ENCODE measurements at places on chromosomes 4 and X.

- peak; percentile 49 for DNase-seq
Observed at GRCh38 chrX:76279007-76279406, 106.1 kb downstream of the PBDC1 start.

- DNase-seq: no peak
Observed at GRCh38 chrX:30851449-30851848, 37.6 kb downstream of the TAB3 start.

DNA sequence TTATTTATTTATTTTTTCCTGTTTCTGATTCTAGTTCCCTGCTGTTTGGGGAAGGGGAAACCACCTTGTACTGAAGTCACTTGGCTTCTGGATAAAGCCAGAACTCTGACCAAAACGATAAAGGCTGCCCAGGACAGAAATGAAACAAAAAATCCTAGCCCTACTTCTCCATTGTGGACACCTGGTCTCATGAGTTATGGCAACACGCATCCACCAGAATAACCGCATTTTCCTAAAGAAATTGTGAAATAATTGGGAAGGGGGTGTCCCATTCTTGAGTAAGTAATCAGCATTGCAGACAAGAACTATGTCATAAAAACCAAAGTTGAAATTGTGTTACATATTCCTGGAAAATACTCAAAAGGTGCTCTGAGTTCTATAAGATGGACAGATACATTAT, 42.1 kb downstream of the SLC9A7 start:
- DNase-seq: no peak

GRCh38 chrX:125096870-125097269, 222.8 kb upstream of the TEX13C start:
- DNase-seq: no peak

- DNase-seq: peak; percentile 77
Observed at GRCh38 chrX:111098874-111099273, 2.9 kb downstream of the PAK3 start.

DNA sequence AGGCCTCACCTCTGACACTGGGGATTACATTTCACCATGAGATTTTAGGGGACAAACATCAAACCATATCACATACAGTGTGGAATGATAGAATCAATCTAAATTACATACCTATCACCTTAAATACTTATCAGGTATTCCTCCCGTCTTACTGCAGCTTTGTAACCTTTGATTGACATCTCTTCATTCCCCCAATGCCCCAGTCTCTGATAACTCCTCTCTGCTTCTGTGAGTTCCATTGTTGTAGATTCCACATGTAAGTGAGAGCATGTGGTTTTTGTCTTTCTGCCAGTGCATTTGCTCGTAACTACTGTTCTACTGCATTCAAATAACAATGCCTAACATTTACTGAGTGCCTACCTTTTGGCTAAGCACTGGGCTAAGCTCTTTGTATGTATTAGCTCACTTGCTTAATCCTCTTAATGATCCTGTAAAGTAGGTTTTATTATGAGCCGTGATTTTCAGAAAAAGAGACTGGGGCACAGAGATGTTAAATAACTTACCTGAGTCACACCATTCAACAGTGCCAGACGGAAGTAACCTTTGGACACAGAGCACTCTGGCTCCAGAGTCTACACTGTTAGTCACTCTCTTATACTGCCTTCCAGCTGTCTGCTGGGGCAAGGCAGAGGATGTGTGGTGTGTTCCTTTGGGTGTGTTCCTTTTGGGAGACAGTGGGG, 63.7 kb upstream of the ESX1 start:
- DNase-seq: no peak

GRCh38 chrX:137848266-137848905, 282.5 kb downstream of the ZIC3 start:
- DNase-seq: no peak

DNA sequence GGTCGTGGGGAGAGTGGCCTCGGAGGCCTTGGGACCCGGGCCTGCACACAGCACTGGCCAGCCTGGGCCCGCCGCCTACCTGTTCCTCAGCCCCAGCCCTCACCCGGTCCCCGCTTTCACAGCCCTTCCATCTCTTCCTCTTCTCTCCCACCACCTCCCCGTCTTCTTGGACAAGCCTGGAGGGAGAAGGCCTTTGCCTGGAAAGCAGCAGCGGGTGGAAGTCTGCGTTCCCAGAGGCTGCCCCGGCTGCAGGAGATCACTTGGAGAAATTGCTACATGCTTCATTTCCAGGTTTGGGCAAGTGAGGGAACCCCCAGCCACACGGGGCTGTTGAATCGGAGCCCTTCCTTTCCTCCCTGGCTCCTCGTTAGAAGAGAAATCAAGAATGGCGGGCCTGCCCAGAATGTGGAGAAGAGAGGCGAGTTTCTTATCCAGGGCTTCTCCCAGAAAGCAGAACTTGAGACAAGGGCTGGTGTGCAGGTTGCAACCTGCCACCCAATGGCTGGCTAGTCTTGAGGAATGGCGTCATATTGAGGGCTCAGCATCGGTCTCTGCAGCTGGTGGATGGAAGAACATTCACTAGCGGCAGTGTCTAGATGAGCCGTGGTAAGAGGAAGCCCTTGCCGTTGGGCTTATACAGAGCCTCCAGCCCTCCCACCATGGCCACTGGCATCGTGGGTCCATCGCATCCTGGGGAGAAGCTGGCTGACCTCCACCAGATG, 1.2 kb upstream of the PDZD4 start:
- no peak for DNase-seq

GRCh38 chr4:140150886-140151698, 2.9 kb downstream of the MAML3 start:
- DNase-seq: peak; percentile 73

- DNase-seq: no peak
Observed at GRCh38 chr4:40718586-40718985, 31.2 kb upstream of the NSUN7 start.

DNA sequence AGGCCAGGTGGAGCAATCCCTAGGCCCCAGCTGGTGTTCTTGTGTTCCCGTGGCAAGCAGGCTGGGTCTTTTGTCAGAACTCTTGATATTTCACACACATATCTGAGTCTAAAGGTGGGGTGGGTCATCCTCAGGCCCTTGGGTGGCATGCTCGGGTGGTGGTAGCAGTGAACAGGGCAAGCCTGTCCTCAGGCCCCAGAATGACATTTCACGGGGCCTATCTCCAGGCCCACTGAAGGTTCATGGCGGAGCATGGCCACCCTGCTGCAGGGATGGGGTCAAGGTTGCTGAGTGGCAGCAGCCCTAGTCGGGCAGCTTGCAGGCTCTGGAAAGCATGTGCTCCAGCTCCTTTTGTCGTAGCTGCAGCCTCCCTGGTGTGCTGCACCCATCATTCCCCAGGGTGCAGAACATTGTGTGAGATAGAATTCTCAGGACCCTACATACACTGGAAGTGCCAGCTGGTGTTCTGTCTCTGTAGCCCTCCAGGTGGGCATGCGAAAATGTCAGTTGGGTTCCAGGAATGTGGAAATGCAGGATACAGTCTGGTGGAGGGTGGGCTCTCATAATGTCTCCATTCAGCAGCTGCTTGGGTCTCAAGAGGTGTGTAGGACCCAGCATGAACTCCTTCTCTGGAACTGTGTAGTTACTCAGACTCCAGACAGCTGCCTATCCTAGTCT, 1571.8 kb downstream of the STIM2 start:
- DNase-seq: no peak

GRCh38 chr4:77783895-77784294, 35.3 kb downstream of the CNOT6L start:
- DNase-seq: no peak

DNA sequence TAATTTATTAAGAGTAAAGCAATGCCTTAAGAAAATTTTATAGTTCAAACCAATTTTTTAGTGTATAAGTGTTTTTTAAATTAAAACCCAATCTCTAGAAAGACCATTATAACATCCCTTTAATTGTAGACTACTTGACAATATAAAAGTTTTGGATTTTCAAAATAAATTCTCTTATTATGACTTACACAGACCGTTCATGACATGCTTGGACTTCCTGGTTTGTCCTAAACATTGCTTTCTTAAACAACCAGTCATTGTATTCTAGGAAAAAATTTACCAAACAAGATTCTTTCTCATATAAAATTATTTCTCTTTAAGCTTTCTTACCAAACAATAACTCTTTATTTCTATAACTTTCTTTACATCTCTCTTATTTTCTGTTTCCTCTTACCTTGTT, 49.0 kb upstream of the CXorf51A start:
- no peak for DNase-seq

- no peak for DNase-seq
Observed at GRCh38 chr4:56791316-56791715, 30.2 kb downstream of the SPINK2 start.

- DNase-seq: peak; percentile 28
Observed at GRCh38 chrX:45850197-45850774, 649.6 kb upstream of the DIPK2B start.

DNA sequence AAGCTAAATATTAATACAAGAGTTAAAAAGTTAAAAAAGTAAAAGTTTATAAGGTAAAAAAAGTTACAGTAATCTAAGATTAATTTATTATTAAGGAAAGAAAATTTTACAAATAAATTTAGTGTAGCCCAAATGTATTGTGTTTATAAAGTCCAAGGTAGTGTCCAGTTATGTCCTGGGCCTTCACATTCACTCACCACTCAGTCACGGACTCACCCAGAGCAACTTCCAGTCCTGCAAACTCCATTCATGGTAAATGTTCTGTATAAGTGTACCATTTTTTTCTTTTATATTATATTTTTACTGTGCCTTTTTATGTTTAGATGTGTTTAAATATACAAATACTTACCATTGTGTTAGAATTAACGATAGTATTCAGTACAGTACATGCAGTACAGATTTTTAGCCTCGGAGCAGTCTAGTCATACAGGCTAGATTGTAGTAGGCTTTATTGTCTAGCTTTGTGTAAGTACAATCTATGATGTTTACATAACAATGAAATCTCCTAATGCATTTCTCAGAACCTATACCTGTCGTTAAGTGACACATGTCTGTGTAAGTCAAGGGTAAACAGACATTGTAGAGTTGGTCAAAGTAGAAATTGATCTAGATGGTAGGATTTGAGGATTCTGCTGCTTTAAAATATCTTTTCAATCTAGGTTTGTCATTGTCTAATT, 197.7 kb downstream of the GC start:
- DNase-seq: no peak

GRCh38 chr4:147741190-147741788, 9.4 kb downstream of the ARHGAP10 start:
- DNase-seq: no peak

DNA sequence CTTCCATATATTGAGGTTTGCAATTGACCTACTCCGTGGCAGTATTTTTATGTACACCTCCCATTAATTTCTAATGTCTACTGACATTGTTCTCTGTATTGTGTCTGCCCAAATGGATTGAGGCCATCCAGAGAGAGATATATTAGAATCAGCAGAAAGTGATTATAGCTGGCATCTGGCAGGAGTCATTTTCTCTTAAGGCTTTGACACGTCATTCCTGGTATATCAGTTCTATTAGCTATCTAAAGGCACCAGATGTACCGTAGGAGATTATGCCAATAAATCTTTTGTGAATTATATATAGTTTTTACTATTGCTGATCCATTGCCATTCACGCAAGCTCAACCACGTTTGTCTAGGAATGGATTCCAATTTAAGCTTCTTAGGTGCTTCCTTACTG, 1026.4 kb upstream of the IGFBP7 start:
- DNase-seq: no peak

DNA sequence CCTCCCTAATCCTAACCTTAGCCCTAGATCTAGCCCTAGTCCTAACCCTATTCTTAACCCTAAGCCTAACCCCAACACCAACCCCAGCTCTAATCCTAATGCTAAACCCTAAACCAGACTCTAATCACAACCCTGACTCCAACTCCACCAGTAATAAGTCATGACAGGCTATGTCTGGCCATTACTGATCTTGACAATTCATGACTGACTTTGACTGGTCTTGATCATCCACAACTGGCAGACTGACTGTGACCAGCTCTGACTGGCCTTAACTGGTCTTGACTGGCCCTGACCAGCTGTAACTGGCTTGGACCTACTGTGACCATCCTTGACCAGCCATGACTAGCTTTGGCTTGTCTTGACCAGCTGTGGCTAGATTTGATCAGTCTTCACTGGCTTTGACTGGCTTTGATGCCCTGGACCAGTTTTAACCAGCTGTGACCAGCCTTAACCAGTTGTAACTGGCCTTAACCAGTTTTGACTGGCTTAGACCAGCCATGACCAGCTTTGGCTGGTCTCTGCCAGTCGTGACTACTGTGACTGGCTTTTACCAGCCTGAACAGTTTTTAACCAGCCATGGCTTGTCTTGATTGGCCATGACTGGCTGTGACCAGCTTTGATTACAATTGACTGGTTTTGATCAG, 68.4 kb downstream of the RLIM start:
- no peak for DNase-seq

DNA sequence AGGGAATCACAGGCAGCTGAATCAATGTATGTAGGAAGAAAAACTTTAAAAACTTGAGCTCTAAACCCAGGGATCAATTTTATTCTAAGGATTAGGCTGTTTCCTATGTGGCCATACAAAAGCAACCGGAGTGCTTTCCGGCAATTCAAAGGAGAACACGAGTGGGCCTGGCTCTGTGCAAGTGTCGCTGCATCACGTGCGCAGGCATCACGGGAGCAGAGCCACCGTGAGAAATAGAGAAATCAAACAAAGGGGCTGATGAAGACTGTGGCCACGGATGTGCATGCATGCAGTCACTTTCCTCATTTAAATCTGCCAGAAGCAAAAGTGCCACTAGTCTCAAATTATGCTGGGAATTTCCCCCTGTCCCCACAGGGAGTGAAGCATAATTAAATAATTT, 196.9 kb downstream of the NSUN7 start:
- DNase-seq: no peak

DNA sequence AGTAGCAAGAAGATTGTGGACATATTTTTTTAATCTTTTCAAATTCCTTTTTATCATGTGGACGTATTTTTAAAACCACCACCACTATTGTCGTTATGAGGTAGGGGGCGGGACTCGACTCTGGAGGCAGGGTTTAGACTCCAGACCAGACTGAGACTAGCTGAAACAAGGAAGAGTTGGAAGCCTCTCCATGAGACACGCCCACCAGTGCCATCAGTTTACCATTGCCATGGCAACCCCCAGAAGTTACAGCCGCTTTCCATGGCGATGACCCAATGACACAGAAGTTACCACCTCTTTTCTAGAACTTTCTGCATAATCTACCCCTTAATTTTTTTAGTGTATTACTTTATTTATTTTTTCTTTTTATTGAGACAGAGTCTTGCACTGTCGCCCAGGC, 8.7 kb downstream of the MRFAP1 start:
- no peak for DNase-seq

GRCh38 chr4:147754037-147754445, 22.2 kb downstream of the ARHGAP10 start:
- DNase-seq: no peak

DNA sequence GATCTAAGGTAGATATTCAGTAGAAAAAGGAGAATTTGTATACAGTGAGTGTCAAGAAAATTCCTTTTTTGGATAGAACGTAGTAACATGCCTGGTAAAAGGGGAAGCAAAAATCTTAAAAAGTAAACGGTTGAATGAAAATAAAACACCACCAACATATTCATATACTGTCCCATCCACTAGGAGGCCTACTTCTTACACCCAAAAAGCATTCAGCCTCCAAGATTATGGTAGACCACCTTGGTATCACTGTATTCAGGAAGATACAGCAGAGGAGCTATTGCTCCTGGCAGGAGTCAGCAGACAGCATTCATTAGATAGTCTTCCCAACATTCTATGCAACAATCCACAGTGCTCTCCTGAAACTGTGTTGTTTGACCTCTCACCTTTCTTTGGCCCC, 274.6 kb upstream of the MAGEB2 start:
- no peak for DNase-seq

- DNase-seq: no peak
Observed at GRCh38 chr4:6932475-6932874, 22.8 kb downstream of the TBC1D14 start.

Measured in CD4-positive, alpha-beta T cell treated with Interleukin-10 for 1 hour (primary cell).